Myocyte (in vitro differentiated cells): ENCODE measurements at places on chromosomes 1 and 21. TPM values are rescaled to one million over a fixed set of nuclear protein-coding genes. Genes with fewer than 3 reads are reported as not detected.

GRCh38 chr1:243343970-243344937 lies 88.4 kb downstream of the SDCCAG8 start:
- DNase-seq, result peak; percentile 57

Gene CNTN2
- total RNA-seq, result not detected in 2 replicates

Gene CFHR2
- not detected in 2 replicates for total RNA-seq

GRCh38 chr1:201511941-201512539 lies 5.1 kb upstream of the CSRP1 start:
- peak; percentile 72 for DNase-seq

Gene S100A5
- total RNA-seq, result 2.5 and 2.9 TPM in 2 replicates

Gene CD52
- not detected in 2 replicates for total RNA-seq

Gene PDZK1
- total RNA-seq, result 55.0 and 90.7 TPM in 2 replicates
